Activated CD4-positive, alpha-beta memory T cell treated with anti-CD3 and anti-CD28 coated beads for 36 hours (primary cell): ENCODE measurements at places on chromosomes 13 and 19.
A peak's percentile ranks its signal among the peaks of the same experiment; 100 is the strongest.

GRCh38 chr13:113863524-113864272, at the start of gene GAS6:
Gene GAS6, minus strand, starts transcription at chr13:113864076. Its CDS starts 156 bp downstream, at chr13:113863920.
- no peak for DNase-seq

DNA sequence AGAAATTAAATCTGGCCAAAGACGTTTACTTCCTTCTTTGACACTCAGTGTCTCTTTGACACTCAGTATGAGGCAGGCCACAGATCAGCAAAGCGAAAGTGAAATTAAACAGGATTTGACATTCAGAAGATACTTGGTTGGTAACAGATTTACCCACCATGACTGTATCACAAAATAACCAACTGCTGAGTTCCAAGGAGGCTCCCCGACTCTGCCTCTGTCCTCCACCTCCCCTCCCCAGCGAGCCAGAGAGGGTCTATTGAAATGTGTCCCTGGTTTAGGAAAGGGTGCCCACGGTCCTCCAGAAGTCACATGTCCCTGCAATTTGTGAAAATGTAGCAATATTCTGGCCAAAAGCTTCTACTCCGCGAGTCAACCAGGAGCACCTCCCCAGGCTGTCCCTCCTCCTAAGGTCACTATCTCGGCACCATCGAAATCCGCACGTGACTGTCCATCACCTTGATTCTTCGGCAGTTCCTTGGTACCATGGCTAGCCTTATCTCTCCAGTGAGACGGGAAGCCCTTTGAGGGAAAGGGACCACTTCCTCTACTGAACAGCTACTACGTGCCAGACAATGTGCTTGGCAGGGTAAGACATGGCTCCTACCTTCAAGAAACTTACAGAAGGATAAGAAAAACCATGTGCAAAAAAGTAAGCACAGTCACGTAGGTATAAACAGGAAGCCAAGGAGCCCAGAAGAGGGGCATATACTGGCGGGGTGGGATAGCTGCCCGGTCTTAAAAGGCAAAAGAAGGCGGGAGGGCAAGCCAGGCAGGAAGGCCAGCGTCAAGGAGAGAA, 1.5 kb downstream of the N4BP2L1 start:
- peak; percentile 50 for DNase-seq

- no peak for DNase-seq
Measured at GRCh38 chr13:42398533-42398932, 126.6 kb downstream of the AKAP11 start.

GRCh38 chr19:54708781-54709180, 15.5 kb upstream of the KIR3DL3 start:
- no peak for DNase-seq

DNA sequence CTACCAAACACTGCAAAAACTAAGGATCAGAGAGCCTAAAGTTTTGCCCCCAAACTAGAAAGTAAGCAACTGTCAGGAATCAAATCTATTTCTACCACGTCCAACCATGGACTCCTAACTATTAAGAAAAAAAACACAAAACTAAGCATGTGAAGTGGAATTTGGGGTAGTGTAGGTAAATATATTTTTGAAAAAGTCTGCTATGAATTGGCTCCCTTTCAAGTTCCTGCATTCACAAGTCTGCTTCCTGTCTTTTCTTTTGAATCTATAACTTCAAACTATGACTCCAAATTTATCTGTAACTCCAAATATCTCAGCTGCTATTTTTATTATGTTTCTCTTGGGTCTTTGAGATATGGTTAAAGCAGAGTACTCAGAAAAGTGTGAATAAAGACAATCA, 47.0 kb downstream of the PCDH9 start:
- no peak for DNase-seq

DNA sequence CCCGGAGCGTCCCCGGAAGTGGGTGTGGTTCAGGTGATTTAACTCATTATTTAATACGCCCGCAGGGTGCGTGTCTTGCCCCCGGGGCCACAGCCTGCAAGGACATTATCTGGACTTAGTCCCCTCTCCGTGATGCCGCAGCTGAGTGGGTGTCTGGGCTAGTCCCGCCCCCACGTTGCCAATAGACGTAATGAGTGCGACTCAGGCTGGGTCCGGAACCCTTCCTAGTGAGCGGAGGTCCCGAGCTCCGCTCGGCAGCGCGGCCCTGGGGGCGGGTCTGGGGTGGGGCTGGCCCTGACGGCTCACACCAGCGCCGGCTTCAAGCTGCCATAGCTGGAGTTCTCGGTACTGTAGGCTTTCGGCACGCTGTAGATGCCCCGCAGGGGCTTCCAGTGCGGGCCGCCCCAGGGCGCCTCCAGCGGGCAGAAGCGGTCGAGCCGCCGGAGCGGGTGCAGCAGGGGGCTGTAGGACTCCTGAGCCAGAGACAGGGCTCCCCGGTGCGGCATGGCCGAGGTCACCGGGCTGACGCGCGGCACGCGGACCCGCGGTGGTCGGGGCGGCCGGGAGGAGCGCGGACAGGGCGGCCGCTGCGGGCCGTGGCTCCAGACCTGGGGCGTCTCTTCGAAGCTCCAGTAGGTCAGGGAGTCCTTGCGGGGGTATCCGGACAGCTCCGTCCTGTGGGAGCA, 918 bp upstream of the LHB start:
- peak; percentile 74 for DNase-seq

- peak; percentile 15 for DNase-seq
Measured at GRCh38 chr13:75870397-75870903, 234.3 kb downstream of the LMO7 start.

DNA sequence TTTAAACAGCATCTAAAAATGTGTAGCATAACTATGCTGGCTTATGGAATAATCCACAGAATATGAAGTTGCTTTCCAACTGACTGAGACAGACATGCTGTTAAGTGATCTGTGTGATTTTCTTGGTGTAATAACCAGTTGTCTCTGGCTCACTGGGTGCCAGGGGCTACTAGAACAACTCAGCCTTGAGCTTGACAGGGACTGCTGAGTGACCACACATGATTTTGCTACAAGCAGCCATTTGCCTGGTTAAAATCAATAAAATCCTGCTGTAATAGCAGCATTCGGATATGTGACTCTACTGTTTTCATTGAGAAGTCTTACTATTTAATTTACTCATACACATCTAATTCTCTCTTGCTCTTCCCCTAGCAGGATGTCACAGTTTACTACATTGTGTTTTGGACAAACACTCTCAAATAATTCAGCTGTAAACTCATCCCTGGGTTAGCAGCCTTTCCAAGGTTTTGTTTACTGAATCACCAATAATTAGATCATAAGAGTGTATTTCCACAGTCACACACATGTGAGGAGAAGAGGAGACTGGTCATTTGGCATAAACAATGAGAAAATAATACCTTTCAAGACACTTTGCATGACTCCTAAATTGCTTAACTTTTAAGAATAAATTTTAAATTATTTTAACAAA, 426.2 kb downstream of the PCDH9 start:
- DNase-seq, result no peak

GRCh38 chr19:16928916-16929315, 40.1 kb downstream of the F2RL3 start:
- no peak for DNase-seq

DNA sequence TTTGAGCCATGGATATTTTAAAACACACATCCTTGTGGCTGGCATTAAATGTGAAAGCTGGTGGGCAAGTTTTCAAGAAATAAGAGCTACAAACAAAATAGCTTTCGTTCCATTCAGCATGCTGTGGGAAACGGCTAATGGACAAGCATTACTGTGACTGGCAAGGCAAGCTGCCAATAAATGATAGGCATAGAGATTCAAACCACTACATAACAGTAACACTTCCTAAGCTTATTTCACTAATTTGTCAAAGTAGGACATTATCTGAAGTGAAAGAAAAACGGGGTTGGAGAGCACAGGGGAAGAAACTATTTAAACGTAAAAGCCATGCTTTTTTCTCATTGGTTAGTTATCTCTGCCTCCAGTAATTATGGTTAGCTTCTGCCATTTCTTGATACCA, 26.0 kb downstream of the OBI1 start:
- DNase-seq, result no peak

DNA sequence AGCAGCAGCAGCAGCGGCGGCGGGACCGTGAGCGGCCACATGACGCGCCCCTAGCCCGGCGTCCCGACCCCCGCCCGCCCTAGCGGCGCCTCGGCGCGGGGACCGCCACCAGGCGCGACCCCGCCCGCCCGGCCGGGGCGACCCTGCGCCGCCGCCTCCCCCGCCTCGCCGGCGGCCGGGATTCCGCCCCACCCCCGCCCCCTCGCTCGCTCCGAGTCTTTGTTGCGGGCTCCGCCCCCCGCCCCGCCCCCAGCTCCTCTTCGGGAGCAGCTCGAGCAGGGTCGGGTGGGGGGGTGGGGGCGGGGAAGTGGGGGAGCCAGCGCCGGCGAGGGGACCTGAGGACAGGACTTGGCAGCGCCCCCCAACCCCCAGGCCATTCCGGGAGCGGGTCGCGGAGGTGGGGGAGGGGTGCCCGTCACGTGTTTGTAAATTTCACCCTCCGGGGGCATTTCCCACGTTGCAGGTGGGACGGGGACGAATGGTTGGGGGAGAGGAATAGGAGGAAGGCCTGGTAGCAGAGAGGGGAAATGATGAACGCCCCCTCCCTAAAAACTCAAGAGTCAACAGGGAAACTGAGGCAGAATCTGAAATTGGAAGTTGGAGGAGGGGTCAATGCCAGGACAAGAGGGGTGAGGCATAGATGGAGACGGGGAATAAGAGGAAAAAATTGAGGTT, at the start of gene OLFM2:
TSS of gene OLFM2 (minus strand) at position 190 of the 675 bp plus-strand sequence. CDS start at position 41, 149 bp downstream.
- DNase-seq, result no peak

GRCh38 chr13:113607889-113608635, 23.5 kb downstream of the TFDP1 start:
- no peak for DNase-seq

DNA sequence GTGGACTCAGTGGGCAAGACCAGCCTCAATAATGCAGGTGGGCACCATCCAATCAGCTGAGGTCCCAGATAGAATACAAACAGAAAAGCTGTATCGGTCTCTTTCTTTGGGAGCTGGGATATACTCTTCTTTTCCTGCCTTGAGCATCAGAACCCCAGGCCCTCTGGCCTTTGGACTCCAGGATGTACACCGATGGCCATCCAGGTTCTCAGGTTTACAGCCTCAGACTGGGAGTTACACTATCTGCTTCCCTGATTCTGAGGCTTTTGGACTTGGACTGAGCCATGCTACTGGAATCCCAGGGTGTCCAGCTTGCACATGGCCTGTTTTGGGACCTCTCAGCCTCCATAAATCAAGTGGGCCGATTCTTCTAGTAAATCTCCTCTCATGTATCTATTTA, 27.6 kb upstream of the USP12 start:
- DNase-seq, result no peak

GRCh38 chr19:14978161-14978776, 1.4 kb downstream of the SLC1A6 start:
- DNase-seq, result no peak

DNA sequence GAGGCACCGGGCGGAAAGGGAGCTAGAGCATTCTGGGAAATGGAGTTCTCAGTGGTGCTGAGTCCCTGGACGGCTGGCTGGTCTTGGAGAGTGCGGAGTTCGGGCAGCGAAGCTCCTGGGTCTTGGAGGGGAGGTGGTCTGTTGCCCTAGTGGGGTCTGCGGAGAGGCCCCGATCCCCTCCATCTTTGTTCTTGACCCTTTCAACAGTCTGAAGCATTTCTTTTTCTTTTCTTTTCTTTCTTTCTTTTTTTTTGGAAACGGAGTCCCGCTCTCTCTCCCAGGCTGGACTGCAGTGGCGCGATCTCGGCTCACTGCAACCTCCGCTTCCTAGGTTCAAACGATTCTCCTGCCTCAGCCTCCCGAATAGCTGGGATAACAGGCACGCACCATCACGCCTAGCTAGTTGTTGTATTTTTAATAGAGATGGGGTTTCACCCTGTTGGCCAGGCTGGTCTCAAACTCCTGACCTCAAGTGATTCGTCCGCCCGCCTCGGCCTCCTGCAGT, 440 bp upstream of the SYMPK start:
- DNase-seq, result peak; percentile 12

GRCh38 chr13:44786756-44787155, 202.5 kb downstream of the NUFIP1 start:
- no peak for DNase-seq

DNA sequence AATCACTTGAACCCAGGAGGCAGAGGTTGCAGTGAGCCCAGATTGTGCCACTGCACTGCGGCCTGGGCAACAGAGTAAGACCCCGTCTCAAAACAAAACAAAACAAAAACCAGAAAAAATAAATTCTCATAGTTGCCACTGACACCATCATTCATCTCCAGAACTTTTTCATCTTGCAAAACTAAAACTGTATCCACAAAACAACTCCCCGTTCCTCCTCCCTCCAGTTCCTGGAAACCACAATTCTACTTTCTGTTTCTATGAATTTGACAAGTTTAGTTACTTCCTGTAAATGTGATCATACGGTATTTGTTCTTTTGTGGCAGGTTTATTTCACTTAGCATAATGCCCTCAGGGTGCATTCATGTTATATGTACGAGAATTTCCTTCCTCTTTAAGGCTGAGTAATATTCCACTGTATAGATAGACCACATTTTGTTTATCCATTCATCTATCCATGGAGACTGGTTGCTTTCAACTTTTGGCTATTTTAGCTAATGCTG, 13.2 kb upstream of the ADGRE5 start:
- DNase-seq, result peak; percentile 52

- DNase-seq, result no peak
Measured at GRCh38 chr19:43739439-43740235, 15.1 kb downstream of the SMG9 start.
